Effector memory CD4-positive, alpha-beta T cell (primary cell): ENCODE measurements at places on chromosomes 7 and 10.

GRCh38 chr7:73966941-73967831, 60.8 kb upstream of the ELN start:
- no peak for DNase-seq

DNA sequence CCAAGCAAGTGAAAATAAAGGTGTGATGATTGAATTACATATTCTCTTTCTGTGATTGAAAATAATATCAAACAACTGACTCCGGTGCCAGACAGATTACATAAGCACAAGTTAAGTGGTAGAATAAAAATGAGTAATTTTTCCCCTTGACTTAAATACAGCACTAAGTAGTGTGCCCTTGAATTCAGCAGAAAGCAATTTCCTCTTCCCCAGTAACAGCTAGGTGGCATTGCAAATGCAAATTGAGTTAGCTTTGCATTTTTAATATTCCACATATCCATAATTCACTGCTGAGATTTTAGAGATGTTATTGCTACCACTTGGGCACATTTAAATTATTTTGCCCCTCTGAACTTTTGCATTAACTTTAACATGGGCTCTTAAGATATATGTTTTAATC, 89.8 kb upstream of the NPVF start:
- DNase-seq, result no peak

DNA sequence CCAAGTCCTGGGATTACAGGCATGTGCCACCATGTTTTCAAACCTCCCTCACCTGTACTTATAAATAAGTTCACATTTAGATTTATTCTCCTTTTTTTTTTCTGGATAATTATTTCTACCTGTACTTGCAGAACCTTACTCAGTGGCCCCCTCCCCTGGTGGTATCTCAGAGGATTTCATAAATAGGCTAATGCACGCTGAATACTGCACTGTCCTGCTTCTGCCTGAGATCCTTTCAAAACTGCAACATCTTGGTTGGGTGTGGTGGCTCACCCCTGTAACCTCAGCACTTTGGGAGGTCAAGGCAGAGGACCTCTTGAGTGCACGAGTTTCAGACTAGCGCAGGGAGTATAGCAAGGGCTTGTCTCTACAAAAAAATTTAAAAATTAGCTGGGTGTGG, 4.6 kb upstream of the BLVRA start:
- DNase-seq, result no peak

- DNase-seq, result no peak
Observed at GRCh38 chr10:129965959-129966358, 1.9 kb upstream of the EBF3 start.

GRCh38 chr10:88297103-88297502, 286.0 kb downstream of the RNLS start:
- no peak for DNase-seq

DNA sequence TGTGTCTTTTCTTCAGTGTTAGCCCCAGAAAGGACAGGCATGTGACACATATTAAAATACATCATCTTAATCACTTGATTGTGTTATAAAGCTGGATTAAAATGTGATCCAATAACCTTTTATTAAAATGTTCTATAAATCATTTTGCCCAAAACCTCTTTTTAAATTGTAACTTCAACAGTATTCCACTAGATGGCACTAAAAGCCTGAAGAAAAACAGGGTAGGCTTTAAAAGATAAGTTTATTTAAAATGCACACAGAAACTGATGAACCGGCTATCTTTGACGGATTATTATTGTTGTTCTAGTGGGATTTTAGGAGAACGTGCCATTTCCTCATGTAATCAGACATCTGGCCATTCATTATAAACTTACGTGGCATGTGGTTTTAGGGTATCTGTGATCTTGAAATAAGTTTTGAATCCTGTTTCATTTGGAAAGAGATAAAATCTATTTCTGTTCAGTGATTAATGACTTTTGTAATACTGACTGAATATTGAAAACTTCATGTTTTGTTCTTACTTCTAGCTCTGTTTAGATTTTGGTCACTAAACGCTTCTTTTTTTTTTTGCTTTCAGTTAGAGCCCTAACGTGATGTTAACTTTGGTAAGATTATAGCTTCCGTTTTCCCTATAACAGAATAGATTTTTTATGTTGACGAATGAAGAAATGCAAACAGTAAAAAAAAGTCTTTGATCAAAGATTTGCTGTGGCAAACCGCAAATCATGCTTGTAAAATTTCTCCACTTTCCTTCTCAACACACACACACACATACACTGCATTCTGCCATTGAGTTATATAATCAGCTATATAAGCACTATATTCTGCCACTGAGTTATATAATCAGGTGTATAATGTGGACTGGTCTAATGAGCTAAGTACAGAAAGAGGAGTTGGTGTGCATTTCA, 13.6 kb downstream of the VPS50 start:
- no peak for DNase-seq

DNA sequence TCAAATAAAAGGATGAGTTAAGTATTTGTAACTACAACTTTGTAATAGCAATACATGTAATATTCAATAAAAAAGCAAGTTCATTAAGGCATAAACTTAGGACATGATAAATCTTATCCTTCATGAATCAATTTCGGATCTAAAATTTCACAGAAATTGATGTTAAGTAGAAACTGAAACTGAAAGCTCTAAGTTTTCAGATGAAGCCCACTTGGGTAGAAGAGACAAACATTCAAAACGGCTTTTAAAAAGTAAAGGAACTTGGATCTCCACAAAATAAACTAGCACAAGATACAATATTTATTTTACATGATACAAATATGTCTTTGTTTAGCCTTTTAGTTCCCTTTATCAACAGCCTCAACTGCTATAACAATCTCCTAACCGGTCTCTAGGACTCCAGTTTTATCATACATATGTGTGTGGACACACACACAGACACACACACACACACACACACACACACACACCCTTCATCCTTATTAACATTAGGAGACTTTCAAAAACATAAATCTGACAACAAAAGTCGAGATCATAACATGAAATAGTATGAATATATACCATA, 83.7 kb downstream of the USP6NL start:
- no peak for DNase-seq

GRCh38 chr10:62819141-62819920, 3.2 kb upstream of the EGR2 start:
- no peak for DNase-seq

GRCh38 chr10:112585126-112585525, 138.1 kb downstream of the VTI1A start:
- DNase-seq, result no peak

DNA sequence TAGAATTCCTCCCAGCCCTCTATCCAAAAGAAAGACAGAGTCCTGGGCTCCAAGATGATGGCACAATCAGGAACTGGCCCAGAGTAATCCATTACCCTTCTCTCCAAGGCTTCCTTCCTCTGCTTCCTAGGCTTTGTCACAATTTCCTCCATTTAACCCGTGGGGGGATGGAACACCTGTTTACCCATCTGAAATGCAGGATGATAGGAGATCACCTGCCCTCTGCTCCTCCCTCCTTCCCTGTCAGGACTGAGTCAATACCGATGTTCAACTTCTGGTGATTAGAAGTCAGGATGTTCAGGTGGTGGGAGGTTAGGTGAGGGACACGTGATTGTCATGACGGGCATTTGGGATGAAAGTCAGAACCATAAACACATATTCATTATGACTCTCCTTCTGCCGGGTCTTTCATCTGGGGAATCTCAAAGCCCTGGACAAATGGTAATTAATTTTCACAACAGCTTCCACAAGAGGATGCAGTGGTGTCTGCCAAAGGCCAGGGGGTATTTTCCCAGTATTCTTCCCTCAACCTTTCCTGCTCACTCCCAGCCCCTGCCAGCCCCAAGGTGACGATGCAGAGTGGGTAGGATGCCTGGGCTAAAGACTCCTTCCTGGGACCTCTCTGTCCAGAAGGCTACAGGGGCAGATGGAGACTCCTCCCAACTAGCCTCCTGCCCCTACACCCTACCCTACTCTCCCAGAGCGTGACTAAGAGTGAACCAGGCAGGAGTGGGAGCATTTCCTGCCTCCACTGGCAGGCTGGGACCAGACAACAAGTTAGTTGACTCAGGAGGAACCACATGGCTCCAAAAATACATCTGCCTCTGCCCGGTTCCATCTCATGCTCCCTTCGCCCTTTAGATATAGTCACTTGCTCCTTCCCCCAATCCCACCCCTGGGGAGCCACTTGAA, 27.9 kb downstream of the DUSP5 start:
- DNase-seq, result no peak

- DNase-seq, result no peak
Observed at GRCh38 chr7:26860361-26860760, 4.0 kb downstream of the SKAP2 start.

GRCh38 chr10:95314192-95314918, 23.6 kb upstream of the PDLIM1 start:
- no peak for DNase-seq

- no peak for DNase-seq
Observed at GRCh38 chr10:14001298-14002040, 329.3 kb downstream of the FRMD4A start.

GRCh38 chr10:110850099-110850498, 21.6 kb upstream of the PDCD4 start:
- DNase-seq, result no peak

- DNase-seq, result no peak
Observed at GRCh38 chr10:103445767-103446567, 6.2 kb downstream of the CALHM2 start.

- DNase-seq, result no peak
Observed at GRCh38 chr7:106795877-106796231, 69.2 kb upstream of the PIK3CG start.

- no peak for DNase-seq
Observed at GRCh38 chr7:29877196-29877595, 70.9 kb downstream of the WIPF3 start.

- DNase-seq, result peak; percentile 11
Observed at GRCh38 chr10:60964257-60965235, 20.6 kb upstream of the RHOBTB1 start.

GRCh38 chr10:44380829-44381600, 3.9 kb downstream of the CXCL12 start:
- no peak for DNase-seq

DNA sequence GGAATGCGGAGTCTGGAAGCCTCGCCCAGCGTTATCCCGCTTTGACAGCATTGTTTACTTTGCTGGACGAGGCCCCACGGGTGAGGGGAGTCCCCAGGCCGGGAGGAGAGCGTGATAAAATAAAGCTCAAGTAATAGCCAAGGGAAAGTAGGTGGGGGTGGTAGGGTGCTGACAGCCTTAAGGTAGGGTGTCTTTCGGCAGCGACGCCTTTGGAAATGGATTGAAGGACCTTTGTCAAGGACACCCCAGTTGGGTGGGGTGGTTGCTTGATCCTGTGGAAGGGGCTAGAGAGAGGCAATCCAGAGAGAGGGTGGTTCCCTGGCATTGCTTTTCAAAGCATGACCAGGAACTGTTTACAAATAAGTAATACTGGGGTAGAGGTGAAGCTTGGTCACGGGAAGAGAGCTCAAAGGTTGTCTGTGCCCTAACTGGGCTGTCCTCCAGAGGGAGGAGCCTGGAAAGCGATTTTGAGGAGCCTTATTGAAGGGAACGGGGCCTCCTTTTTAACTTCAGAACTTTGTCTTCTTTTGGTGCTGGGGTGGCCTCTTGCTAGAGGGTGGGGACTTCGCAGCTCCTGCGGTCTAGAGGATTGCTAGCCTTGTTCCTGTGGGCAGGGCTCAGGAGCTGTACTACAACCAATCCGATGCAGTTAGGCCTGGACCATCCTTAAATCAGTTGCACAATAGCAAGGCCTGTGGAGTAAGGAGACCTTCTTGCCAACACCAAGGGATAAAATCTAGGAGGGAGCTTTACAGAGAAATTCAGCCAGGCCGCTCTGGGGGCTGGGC, 1.3 kb downstream of the EIF4EBP2 start:
- DNase-seq, result no peak

- no peak for DNase-seq
Observed at GRCh38 chr7:122350701-122351100, 46.2 kb upstream of the FEZF1 start.

DNA sequence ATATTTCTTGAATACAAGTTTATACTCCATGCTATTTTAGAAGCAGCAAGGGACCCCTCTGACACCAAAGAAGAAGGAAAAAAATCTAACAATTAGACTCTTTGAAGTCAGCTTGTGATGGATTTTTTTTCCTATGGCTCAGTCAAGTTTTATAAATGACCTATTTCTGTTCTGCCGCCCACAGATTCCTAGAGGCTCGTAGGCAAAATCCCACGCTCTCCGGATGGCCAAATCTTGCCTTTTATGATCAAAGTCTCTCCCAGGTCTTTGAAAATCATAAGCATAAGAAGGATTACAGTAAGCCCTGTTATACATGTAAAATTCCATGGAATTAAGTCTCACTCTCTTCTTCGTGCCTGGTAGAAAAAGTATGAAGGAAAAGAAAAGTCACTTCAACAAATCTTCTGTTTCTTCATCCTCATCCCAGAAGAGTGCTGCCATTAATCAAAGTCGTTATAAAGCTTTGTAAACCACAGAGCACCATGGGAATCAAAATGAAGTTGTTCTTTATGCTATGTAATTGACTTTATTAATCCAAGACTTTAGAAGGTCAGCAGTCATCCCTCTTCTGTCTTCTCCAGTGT, 33.1 kb downstream of the ASB13 start:
- DNase-seq, result no peak

GRCh38 chr10:14910953-14911352, 32.3 kb downstream of the SUV39H2 start:
- DNase-seq, result no peak

- DNase-seq, result no peak
Observed at GRCh38 chr10:100984672-100985177, 2.6 kb downstream of the MRPL43 start.

GRCh38 chr10:122327237-122328206, 47.0 kb upstream of the PLEKHA1 start:
- no peak for DNase-seq

GRCh38 chr7:20470726-20471125, 140.0 kb downstream of the ITGB8 start:
- no peak for DNase-seq

DNA sequence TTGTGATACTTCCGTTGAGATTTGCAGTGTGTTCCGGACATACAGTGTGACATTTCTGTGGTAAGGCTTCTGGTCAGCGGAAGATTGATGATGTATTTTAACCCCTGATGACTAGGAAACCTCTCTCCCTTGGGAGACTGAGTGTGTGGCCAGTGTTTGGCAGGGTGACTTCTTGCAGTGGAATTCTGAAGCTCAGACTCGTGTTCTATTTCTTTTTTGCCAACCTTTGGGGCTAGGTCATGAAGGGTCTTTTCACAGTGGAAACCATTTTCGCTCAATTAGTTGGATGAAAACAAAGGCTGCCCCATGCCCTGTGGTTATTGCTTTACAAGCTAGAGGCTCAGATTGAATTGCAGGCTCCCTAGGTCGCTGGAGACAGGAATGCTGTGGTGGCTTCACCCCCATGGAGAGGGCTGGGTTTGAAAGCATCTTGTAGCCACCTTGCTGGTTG, 288.9 kb downstream of the BBS9 start:
- DNase-seq, result no peak
